Gastrocnemius medialis (tissue), 4 donors: ENCODE measurements at places on chromosomes 12 and 14. TPM values are rescaled to one million over a fixed set of nuclear protein-coding genes. Genes with fewer than 3 reads are reported as not detected.

The KCNK13 gene
- total RNA-seq = not detected

GRCh38 chr14:99514552-99515300, 33.5 kb downstream of the CCNK start:
- DNase-seq = no peak
- no peak overlapping the region for H3K27ac ChIP-seq
- H3K4me3 ChIP-seq = no peak overlapping the region
- no peaks in the 10 kb centered on the region for H3K36me3 ChIP-seq
- H3K27me3 ChIP-seq = no peaks in the 10 kb centered on the region

DNA sequence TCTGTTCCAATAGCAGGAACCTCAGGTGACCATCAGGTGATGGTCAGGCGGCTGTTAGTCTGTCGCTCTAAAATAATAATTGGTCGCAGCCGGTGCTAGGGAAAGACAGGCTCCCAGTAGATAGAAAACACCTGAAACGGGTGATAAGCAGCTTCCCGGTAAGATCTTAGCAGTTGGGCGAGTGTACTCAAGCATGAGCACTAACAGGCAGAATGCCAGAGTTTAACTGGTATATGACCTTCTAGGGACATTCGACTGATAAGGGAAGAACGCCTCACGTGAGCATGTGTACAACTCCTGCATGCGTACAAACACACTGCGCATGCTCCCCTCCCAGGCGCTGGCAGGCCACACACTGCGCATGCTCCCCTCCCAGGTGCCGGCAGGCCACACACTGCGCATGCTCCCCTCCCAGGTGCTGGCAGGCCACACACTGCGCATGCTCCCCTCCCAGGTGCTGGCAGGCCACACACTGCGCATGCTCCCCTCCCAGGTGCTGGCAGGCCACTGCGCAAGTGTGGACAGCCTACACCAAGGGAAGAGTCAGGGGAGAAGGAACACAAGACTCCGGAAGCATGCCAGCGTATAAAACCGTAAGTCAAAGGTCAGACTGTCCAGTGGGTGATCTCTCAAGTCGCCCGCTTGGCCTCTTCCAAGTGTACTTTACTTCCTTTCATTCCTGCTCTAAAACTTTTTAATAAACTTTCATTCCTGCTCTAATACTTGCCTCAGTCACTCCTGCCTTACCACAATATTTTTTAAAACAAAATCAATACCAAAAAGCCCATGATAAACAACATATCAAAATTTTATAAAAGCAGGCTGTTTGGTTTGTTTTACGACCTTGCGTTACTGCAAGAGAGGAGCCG, 24.5 kb downstream of the GPRC5D start:
- no peaks in the 10 kb centered on the region for H3K27me3 ChIP-seq
- H3K4me1 ChIP-seq = no peaks in the 10 kb centered on the region
- DNase-seq = no peak

DNA sequence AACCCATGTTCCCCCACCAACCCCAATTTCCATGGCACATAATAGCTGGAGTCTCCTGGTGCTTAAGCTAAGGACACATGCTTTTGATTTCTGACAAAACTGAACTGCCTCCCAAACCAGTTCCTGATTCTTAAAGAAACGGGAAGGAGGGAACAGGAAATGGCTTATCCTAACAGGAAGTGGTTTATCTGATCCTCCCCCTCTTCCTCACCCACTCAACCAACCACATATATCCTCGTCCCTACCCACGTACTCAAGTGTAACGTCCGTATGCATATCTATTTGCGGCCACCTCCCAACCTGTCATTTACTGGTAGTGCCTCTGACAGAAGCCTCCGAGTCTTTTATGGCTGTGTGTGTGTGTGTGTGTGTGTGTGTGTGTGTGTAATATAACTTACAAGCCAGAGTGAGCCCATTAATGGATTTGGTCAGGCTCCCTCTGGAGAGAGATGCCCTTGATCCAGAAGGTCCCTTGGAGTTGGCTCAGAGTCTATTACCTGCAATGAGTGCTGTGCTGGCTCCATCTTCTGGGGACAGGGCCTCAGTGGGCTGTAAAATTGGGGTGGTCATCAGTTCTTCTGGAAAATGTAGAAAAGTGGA, 7.7 kb downstream of the DAZAP2 start:
- no peaks in the 10 kb centered on the region for H3K27me3 ChIP-seq
- no peak overlapping the region for H3K27ac ChIP-seq
- peaks cover 11% of the 10 kb centered on the region for H3K4me1 ChIP-seq
- H3K4me3 ChIP-seq = no peak overlapping the region

The PUS7L gene
- total RNA-seq = 4.4 TPM

- H3K4me1 ChIP-seq = peaks cover 9% of the 10 kb centered on the region
- H3K4me3 ChIP-seq = no peak overlapping the region
- no peaks in the 10 kb centered on the region for H3K27me3 ChIP-seq
Observed at GRCh38 chr14:50335389-50335788, 23.3 kb downstream of the DMAC2L start.

DNA sequence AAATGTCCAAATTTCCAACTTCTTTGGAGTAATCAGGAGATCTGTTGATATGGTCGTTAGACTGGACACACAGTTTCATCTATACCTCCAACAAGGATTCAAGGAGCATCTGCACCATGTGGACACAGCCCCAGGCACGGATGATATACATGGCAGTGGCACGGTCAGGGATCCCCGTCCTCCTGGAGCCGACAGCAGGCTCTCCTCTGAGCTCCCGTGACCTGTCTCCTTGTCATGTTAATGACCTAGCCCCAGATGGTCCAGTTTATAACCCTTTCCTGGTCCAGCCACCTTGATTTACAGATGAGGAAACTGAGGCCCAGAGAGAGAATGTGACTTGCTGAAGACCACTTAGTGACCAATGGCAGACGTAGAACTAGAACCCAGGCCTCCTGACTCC, 16.5 kb upstream of the SERPINA4 start:
- no peak overlapping the region for H3K4me3 ChIP-seq
- H3K4me1 ChIP-seq = no peaks in the 10 kb centered on the region
- no peaks in the 10 kb centered on the region for H3K27me3 ChIP-seq
- H3K36me3 ChIP-seq = no peaks in the 10 kb centered on the region
- no peak for DNase-seq

- no peak overlapping the region for H3K27ac ChIP-seq
- peaks cover 38% of the 10 kb centered on the region for H3K36me3 ChIP-seq
- no peaks in the 10 kb centered on the region for H3K27me3 ChIP-seq
- no peak overlapping the region for H3K4me3 ChIP-seq
- H3K4me1 ChIP-seq = no peaks in the 10 kb centered on the region
Observed at GRCh38 chr12:26658991-26659390, 174.0 kb downstream of the ITPR2 start.

GRCh38 chr12:120094485-120094884, 22.1 kb downstream of the RAB35 start:
- no peak overlapping the region for H3K4me3 ChIP-seq
- H3K36me3 ChIP-seq = no peaks in the 10 kb centered on the region
- peaks cover 18% of the 10 kb centered on the region for H3K4me1 ChIP-seq
- no peaks in the 10 kb centered on the region for H3K27me3 ChIP-seq
- no peak for DNase-seq

- H3K4me3 ChIP-seq = no peak overlapping the region
- H3K27ac ChIP-seq = no peak overlapping the region
- no peaks in the 10 kb centered on the region for H3K36me3 ChIP-seq
- H3K27me3 ChIP-seq = no peaks in the 10 kb centered on the region
Observed at GRCh38 chr12:23927907-23928306, 21.6 kb downstream of the SOX5 start.

The NANOG gene
- total RNA-seq = 0.10 TPM

DNA sequence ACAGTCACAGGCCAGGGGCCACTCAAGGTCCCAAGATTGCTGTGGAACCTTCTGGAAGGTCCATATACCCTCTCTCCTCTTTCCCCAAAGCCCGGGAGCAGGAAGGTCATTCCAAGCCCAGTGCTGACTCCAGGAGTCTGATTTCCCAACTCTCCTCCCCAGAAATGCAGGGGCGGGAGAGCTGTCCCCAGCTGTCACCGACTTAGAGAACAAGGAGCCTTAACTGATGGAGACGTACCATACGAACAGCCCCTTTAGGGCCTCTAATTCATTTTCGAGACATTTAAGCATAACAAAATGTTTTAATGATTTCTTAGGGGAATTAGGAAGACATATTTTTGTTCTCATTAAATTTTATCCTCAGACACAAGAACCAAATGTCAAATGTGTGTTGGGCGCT, 99.2 kb downstream of the PHETA1 start:
- H3K36me3 ChIP-seq = no peaks in the 10 kb centered on the region
- peaks cover 11% of the 10 kb centered on the region for H3K27me3 ChIP-seq
- no peak for DNase-seq
- H3K4me1 ChIP-seq = no peaks in the 10 kb centered on the region
- H3K27ac ChIP-seq = no peak overlapping the region
- no peak overlapping the region for H3K4me3 ChIP-seq

The POTEM gene
- total RNA-seq = not detected

- peaks cover 9% of the 10 kb centered on the region for H3K4me1 ChIP-seq
- no peaks in the 10 kb centered on the region for H3K27me3 ChIP-seq
- H3K4me3 ChIP-seq = no peak overlapping the region
- H3K36me3 ChIP-seq = no peaks in the 10 kb centered on the region
- no peak for DNase-seq
- no peak overlapping the region for H3K27ac ChIP-seq
Observed at GRCh38 chr14:81309511-81309910, 88.8 kb upstream of the GTF2A1 start.

GRCh38 chr12:123132951-123133619, 17.8 kb downstream of the PITPNM2 start:
- no peak overlapping the region for H3K27ac ChIP-seq
- H3K27me3 ChIP-seq = no peaks in the 10 kb centered on the region
- no peak for DNase-seq
- peaks cover 9% of the 10 kb centered on the region for H3K4me1 ChIP-seq
- no peak overlapping the region for H3K4me3 ChIP-seq

DNA sequence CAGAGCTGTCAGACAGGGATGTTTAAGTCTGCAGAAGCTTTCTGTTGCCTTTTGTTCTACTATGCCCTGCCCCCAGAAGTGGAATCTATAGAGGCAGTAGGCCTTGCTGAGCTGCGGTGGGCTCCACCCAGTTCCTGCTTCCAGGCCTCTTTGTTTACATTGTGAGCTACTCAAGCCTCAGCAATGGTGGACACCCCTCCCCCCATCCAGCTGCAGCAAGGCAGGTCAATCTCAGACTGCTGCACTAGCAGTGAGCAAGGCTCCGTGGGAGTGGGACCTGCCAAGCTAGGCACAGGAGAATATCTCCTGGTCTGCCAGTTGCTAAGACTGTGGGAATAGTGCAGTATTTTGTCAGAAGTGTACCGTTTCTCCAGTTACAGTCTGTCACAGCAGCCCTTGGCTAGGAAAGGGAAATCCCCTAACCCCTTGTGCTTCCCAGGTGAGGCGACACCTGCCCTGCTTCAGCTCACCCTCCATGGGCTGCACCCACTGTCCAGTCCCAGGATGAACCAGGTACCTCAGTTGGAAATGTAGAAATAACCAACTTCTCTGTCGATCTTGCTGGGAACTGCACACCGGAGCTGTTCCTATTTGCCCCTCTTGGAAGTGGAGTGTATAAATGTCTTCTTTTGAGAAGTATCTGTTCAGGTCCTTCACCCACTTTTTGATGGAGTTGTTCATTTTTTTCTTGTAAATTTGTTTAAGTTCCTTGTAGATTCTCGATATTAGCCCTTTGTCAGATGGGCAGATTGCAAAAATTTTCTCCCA, 213.5 kb upstream of the SLC38A2 start:
- H3K4me1 ChIP-seq = peaks cover 15% of the 10 kb centered on the region
- DNase-seq = no peak
- H3K27me3 ChIP-seq = no peaks in the 10 kb centered on the region
- no peaks in the 10 kb centered on the region for H3K36me3 ChIP-seq
- no peak overlapping the region for H3K27ac ChIP-seq

The PSEN1 gene
- 49.0 TPM for total RNA-seq

The TRIAP1 gene
- 33.7 TPM for total RNA-seq

GRCh38 chr14:22188318-22188717, 400.7 kb downstream of the DAD1 start:
- no peaks in the 10 kb centered on the region for H3K4me1 ChIP-seq
- no peak for DNase-seq
- H3K4me3 ChIP-seq = no peak overlapping the region
- no peak overlapping the region for H3K27ac ChIP-seq
- H3K27me3 ChIP-seq = no peaks in the 10 kb centered on the region

The KRT72 gene
- not detected for total RNA-seq

DNA sequence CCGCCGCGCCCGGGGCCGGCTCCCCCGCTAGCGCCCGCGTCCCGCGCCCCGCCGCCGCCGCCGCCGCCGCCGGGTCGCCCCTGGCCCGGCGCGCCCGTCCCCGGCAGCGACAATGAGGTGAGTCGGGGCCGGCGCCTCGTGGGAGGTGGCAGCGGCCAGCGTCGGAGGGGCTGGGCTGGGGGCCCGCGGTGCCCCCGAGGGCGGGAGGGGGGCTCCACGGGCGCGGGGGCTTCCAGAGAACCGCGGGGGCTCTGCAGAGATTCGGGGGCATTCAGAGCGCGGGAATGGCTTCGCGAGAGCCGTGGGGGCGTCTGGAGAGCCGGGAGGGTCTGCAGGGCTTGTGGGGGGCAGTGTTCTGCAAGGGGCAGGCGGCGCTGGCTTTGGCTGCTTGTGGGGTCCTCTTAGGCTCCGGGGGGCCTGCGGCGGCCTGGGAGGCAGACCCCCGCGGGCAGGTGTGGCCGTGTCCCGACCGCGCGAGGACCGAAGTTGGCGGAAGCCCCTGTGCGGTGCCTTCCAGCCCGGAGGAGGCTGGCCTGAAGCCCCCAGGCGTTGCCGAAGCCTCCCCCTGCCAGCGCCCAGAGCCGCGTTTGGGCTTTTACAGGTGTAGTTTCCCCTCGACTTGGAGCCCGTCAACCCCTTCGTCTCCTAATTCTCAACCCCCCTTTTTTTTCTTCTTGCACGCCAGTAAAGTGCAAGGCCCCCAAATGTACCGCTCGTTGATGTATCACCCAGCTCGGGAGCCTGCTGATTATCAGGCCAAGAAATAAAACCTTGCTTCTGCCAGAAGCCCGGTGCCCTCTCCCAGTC, 93.1 kb upstream of the EVL start:
- no peaks in the 10 kb centered on the region for H3K27me3 ChIP-seq
- no peaks in the 10 kb centered on the region for H3K4me1 ChIP-seq
- H3K4me3 ChIP-seq = peak overlapping the region; percentile 86
- peak overlapping the region; percentile 68 for H3K27ac ChIP-seq
- DNase-seq = no peak

- peak overlapping the region; percentile 82 for H3K4me3 ChIP-seq
- peak overlapping the region; percentile 94 for H3K27ac ChIP-seq
- no peak for DNase-seq
- no peaks in the 10 kb centered on the region for H3K36me3 ChIP-seq
- peaks cover 8% of the 10 kb centered on the region for H3K4me1 ChIP-seq
Observed at GRCh38 chr12:14775636-14775980, 27.7 kb downstream of the WBP11 start.

The KLRG1 gene
- total RNA-seq = 1.8 TPM

DNA sequence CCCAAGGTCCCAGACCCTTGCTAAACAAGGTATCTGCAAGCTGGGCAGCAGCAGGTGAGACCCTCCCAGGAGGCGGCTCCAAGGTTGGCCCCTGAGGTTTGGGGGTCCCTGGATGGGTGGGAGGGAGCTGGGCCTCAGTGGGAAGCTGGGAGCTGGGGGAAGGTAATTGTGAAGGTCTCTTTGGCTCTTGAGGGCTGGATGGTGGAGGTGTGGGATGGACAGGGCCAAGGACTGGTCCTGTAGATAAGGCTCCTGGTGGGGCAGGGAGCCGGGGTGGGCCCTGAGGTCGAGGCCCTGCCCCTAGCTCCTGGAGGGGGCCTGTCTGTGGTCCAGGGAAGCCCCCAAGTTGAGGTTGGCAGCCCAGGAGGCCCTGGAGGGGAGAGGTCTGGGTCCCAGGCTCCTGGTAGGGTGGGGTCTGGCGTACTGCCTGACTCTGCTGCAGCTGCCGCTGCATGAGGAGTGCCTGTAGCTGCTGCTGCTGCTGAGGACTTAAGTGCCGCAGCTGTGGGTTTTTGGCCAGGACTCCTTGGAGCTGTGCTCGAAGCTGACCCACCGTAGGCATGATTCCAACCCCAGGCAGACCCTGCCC, 13.1 kb upstream of the PRKAG1 start:
- H3K27me3 ChIP-seq = no peaks in the 10 kb centered on the region
- peaks cover 81% of the 10 kb centered on the region for H3K36me3 ChIP-seq
- H3K4me3 ChIP-seq = no peak overlapping the region
